Amniotic epithelial cell (primary cell): ENCODE measurements at places on chromosomes 11 and 22.

DNA sequence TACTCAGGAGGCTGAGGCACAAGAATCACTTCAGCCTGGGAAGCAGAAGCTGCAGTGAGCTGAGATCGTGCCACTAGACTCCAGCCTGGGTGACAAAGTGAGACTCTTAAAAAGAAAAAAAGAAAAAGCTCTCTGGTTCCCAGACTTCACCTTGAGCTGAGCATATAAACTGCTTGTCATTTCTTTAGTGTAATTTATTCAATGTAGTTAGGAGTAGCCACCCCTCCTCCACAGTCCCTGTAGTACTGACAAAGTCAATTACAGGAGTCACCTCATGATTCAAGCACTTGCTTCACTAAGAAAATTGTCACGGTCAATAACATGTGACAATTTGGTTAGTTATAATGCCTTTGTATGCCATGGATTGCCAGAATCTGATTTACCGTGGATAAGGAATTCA, 7.2 kb downstream of the OR4D10 start:
- DNase-seq, result no peak

- DNase-seq, result no peak
These were observed 97.3 kb downstream of the CTTN start for GRCh38 chr11:70495351-70496310.

- peak; percentile 33 for DNase-seq
These were observed 198.6 kb downstream of the TMEM135 start for GRCh38 chr11:87236368-87236767.

DNA sequence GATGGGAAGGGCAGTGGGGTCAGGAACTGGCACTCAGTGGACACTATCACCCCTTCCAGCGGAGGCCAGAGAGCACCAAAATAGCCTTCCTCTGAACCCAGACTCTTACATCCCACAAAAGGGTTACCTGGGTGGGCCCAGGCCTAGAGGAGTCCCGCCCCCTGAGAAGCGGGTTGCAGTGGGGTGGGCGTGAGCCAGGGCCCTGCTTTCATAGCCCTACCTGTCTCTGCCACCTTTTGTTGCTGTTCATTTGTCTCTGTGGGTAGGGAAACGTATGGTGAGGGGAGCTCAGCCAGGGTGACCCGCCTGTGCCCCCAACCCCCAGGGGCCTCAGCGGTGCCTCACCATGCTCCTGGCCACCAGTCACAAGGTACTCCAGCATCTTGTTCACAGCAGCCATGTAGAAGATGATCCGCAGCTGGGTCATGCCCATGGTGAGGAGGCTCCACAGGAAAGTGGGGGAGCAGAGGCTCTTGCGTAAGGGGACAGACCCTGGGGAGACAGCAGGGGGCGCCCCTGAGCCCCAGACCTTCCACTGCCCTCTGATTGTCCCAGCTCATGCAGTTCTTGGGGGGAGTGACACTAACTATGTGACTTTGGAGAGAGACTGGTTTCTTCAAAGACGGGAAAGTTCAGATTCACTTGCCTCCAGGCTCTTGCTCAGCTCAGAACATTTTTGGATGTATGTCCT, 24.0 kb downstream of the SLC43A1 start:
- peak; percentile 26 for DNase-seq

GRCh38 chr11:63560506-63561180, 2.5 kb downstream of the PLAAT2 start:
- DNase-seq, result no peak

- no peak for DNase-seq
These were observed 7.6 kb downstream of the PLEKHB1 start for GRCh38 chr11:73653996-73654395.

DNA sequence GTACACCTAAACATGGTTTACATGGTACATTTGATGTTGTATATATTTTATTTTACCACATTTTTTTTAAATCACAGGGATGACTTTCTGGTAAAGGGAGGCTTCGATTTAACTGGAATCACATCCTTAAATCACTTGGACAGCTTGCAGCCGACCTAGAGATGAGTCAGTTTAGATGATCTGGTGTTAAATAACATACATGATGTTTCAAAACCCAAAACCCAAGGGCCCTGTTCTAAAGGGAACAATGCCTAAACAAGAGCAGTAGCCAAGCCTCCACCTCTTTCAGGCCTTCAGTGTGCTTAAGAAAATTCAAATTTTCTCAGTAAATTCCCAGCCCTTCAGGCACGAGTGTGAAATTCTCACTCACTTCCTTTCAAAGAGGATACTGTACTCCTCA, 108.8 kb downstream of the WT1 start:
- DNase-seq, result peak; percentile 77
